ENCODE measurements at places on chromosomes 3 and 15. TPM values are rescaled to one million over a fixed set of nuclear protein-coding genes. Genes with fewer than 3 reads are reported as not detected.

- DNase-seq: no peak
These were observed 35.8 kb downstream of the COL8A1 start for GRCh38 chr3:99674086-99674789.

DNA sequence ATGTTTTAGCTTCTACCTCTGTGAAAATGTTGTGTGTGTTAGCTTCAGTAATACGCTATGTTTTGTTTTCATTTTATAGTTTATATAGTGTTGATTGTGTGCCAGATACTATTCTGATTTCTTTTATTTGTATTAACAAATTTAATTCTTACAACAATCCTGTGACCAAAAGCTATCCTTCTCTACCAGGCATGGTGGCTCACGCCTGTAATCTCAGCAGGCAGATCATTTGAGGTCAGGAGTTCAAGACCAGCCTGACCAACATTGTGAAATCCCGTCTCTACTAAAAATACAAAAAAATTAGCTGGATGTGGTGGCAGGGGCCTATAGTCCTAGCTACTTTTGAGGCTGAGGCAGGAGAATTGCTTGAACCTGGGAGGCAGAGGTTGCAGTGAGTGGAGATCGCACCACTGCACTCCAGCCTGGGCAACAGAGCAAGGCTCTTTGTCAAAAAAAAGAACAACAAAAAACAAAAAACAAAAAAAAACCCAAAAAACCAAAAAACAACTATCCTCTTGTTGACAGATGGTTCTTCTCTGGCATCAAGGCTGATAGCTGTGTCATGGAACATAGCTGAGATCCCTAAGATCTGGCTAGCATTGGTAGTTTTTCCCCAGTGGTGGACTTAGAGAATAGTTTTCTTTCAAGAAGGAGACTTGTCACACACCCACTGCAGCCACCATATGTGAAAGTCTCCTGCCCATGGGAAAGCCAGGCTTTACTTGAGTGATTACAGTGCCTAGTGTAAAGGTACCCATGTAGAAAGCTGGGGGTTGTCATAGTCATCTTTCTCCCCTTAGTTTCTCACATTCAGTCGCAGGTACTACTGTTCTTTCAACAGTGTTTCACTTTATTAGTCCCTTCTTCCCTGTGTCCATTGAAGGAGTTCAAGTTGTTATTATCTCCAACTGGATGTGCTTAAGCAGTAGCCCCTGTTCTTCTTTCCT, 116.5 kb downstream of the UBE2E2 start:
- DNase-seq: no peak

- DNase-seq: no peak
These were observed 21.9 kb downstream of the PLCL2 start for GRCh38 chr3:16906682-16907081.

- no peak for DNase-seq
These were observed 73.2 kb downstream of the SLC12A8 start for GRCh38 chr3:125139386-125139785.

DNA sequence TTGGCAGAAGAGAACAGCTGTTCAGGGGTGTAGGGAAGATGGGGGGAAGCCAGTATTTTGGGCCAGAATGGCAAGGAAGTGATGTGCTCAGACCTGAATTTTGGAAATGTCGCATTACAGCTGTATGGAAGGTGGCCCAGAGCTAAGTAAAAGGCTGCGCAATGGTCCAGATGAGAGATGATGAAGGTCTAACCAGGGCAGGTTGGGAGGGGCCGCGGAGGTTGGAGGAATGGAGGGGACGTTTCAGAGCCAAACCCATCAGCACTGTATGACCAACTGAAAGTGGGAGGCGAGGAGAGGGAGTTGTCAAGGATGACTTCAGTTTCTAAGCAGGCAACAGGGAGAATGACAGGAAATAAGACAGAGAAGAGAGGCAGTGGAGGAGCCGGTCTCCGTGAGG, 60.8 kb downstream of the ADCY5 start:
- no peak for DNase-seq

DNA sequence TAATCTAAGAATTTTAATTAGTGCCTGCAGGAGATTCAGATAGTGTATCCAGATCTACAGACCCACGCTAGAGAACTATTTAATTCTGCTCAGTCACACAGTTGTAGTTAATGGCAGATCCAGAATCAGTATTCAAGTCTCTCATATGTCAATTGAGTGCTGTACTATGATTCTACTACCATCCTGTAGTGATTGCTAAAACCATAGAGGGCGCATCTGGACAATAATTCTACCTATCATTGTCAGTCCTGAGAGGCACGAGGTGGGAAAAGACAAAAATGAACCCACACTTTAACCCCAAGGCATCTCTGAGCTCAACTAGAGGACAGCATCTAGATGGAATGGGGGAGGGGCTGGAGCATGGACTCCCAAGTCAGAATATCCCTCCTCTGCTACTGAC, 22.7 kb downstream of the DHX36 start:
- no peak for DNase-seq

IMPG2 gene
- total RNA-seq: 0.62 TPM

CLSTN2 gene
- total RNA-seq: not detected
